Lung (tissue), 17 donors: ENCODE measurements at places on chromosomes 12 and 14. TPM values are rescaled to one million over a fixed set of nuclear protein-coding genes. Genes with fewer than 3 reads are reported as not detected.

- no peak for DNase-seq
Observed at GRCh38 chr12:95976416-95976832, 19.7 kb downstream of the HAL start.

DNA sequence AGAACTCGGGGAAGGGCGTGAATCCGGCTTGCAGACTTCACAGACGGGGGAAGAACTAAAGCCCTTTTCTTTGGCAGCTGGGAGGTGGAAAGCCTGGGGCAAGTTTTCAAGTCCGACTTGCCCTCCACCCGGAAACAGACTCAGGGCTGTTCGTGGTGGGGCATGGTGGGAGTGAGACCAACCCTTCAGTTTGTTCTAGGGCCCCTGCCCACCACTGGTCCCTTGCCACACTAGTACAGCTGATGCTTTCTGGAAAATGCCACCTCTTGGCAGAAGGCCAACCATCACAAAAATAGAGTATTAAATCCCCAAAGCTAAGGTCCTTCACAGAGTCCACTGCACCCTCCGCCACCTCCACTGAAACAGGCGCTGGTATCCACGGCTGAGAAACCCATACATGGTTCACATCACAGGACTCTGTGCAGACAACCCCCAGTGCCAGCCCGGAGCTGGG is 50.4 kb upstream of the DDX11 start:
- no peak for DNase-seq

GRCh38 chr12:121774968-121775474 is 18.5 kb downstream of the RHOF start:
- peak; percentile 46 for DNase-seq

GRCh38 chr12:101040936-101041335 is 169.1 kb downstream of the SLC5A8 start:
- no peak for DNase-seq

The TEP1 gene
- total RNA-seq = 44.7 TPM

The TMPO gene
- total RNA-seq = 149 TPM

The ACOT6 gene
- total RNA-seq = not detected
